ENCODE measurements at places on chromosomes 3 and 15.
A peak's percentile ranks its signal among the peaks of the same experiment; 100 is the strongest.

GRCh38 chr3:30616347-30617027 is 10.1 kb downstream of the TGFBR2 start:
- DNase-seq = no peak

GRCh38 chr15:44015545-44016305 is 179.3 kb downstream of the FRMD5 start:
- DNase-seq = no peak

DNA sequence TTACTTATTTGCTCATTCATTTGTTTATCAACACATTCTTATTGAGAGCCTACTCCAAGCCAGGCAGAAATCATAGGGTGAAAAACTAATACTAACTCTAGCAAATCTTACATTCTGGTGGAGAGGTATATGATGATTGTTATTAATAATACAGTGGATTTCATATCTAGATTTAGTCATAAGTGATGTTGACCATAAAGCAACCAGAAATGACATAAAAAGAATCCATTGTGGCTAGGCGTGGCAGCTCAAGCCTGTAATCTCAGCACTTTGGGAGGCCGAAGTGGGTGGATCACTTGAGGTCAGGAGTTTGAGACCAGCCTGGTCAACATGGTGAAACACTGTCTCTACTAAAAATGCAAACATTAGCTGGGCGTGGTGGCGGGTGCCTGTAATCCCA is 26.2 kb upstream of the IL20RB start:
- no peak for DNase-seq

GRCh38 chr3:153599685-153600084 is 437.7 kb downstream of the RAP2B start:
- no peak for DNase-seq

- no peak for DNase-seq
Measured at GRCh38 chr15:57680021-57680420, 26.5 kb upstream of the POLR2M start.

GRCh38 chr3:186949281-186949982 is 19.1 kb downstream of the ST6GAL1 start:
- no peak for DNase-seq

- no peak for DNase-seq
Measured at GRCh38 chr15:83380682-83381081, 66.5 kb upstream of the SH3GL3 start.

- DNase-seq = no peak
Measured at GRCh38 chr3:183082355-183082915, 16.9 kb downstream of the MCCC1 start.

DNA sequence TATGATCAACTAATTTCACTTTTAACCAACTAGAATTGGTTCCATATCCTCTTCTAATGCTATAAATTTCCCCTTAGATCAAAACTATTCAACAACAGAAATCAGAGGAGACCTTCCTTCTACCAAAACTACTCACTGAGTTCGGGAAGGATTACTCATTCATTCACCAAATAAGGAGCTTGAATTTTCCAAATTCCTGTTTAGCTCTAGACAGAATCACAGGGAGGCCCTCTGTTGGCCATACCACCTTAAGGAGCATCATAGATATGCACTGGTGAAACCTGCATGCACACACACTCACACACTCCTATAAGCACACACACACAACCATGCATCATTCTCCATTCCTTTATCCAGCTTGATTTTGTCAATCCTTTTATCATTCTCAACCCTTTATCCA is 49.0 kb downstream of the SUCLG2 start:
- DNase-seq = no peak

DNA sequence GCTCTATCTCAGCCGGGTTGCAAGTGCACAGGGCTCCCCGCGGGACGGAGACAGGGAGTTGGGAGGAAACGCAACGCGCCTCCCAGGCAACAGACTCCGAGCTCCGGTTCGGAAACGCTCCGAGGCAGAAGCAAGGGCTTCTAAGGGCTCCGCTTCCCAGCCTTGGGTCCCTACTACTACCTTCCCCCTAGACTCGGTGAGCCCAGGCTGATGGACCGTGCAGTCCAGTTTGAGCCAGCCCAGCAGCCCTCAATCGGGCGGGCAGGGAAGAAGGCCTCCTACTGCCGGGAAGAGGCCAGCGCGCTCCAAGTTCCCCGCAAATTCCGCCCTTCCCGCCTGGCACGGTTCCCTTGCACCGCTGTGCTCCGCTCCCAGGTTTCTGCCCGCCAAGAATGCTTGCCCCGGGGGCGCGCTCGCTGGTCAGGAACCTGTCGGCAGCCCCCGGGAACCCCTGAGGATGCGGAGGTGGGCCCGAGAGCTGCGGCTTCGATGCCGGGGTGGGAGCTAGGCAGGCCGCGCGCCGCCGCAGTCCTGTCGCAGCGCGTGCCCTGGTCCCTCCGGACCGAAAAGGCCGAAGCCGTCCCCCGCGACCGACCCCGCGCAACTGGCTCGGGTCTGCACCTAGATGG is 728 bp downstream of the TRANK1 start:
- no peak for DNase-seq

DNA sequence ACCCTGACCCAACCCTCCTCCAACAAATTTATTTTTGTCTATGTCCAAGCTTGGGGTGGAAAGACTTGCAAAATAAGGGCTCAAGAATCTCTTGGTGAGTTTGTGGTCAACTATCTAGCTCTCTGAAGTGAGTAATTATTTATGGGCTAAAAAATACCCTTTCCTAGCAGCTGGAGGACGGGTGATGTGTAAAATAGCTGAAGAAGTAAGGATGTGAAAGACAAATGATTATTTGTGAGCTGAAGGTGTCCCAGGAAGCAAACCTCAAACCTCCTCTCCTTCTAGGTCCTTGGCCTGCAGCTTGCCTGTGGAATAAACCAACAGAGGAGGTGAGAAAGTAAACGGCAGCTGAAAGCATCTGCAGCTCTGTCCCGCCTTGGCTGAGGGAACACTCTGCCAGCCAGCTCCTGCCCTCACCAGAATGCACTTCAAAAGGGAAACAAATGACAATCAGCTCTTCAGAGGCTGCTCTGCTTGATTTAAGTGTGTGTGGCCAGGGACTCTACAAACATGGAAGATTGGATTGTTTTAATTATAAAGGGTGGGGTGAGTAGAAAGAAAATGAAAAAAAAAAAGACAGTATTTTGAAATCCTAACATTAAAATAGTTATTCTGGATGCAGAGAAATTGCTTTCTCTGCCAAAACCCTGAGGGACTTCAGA is 60.3 kb downstream of the TM4SF4 start:
- DNase-seq = no peak

- DNase-seq = no peak
Measured at GRCh38 chr15:26841514-26841913, 25.3 kb upstream of the GABRA5 start.

GRCh38 chr3:12300137-12300536 is 11.3 kb downstream of the PPARG start:
- DNase-seq = no peak

GRCh38 chr3:7744850-7745249 is 756.8 kb upstream of the LMCD1 start:
- no peak for DNase-seq

- DNase-seq = peak; percentile 28
Measured at GRCh38 chr3:11642431-11643191, 1.1 kb downstream of the VGLL4 start.

GRCh38 chr3:156602424-156602823 is 47.5 kb upstream of the SSR3 start:
- no peak for DNase-seq

DNA sequence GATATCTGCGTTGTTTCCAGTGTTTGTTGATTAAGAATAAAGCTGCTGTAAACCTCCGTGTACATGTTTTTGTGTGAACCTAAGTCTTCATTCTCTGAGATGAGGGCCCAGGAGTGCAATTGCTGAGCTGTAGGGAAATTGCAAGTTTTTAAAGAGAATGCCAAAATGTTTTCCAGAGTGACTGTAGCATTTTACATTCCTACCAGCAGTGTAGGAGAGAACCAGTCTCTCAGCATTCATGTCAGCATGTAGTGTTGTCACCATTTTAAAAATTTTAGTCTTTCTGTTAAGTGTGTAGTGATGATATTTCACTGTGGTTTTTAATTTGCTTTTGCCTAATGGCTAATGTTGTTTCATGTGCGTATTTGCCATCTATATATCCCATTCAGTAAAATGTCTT is 3.4 kb upstream of the MGLL start:
- DNase-seq = no peak

DNA sequence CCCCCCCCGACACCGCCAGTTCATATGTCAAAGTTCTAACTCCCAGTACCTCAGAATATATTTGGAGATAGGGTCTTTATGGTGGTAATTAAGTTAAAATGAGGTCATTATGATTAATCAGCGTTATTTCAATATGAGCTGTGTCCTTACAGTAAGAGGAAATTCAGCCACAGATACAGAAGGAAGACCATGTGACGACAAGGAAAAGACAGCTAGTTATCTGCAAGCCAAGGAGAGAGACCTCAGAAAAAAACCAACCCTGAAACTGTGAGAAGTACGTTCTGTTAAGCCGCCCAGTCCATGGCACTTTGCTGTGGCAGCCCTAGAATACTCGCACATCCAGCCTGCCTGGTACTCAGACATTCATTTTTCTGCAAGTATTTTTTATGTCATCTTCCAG is 62.3 kb upstream of the ARL8B start:
- no peak for DNase-seq

GRCh38 chr15:44541282-44541958 is 4.5 kb downstream of the EIF3J start:
- no peak for DNase-seq

- no peak for DNase-seq
Measured at GRCh38 chr3:49166752-49167556, 823 bp upstream of the CCDC71 start.

- no peak for DNase-seq
Measured at GRCh38 chr3:149703466-149703865, 45.6 kb upstream of the WWTR1 start.
